ENCODE measurements at places on chromosomes 12 and 14.
A peak's percentile ranks its signal among the peaks of the same experiment; 100 is the strongest.

GRCh38 chr12:63913929-63914328, 69.4 kb downstream of the SRGAP1 start:
- no peak for DNase-seq

DNA sequence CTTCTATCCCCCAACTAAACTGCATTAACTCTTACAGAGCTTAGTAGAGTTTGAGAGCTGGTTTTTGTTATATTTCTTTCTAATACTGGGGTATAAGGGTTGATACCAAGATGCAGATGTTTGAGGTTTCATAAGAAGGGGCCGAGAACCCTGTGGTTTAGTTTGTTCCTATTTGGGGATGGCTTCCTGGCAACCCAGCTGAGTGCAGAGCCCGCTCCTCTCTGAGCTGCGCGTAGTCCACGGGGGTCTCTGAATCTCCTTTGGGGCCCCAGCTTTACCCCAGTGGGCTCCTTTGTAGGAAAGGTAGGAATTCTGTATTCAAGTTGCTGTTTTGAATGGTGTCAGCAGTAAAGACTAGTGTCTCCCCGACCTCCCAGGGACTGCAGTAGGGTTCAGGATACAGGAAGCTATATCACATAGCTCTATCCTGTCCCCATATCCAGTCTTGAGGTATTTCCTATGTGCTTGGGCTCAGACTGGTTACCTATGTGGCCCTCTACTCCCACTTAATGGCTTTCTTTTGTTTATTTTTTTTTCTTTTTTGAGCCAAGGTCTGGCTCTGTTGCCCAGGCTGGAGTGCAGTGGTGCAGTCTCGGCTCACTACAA, 25.4 kb downstream of the PLXNC1 start:
- peak; percentile 40 for DNase-seq

DNA sequence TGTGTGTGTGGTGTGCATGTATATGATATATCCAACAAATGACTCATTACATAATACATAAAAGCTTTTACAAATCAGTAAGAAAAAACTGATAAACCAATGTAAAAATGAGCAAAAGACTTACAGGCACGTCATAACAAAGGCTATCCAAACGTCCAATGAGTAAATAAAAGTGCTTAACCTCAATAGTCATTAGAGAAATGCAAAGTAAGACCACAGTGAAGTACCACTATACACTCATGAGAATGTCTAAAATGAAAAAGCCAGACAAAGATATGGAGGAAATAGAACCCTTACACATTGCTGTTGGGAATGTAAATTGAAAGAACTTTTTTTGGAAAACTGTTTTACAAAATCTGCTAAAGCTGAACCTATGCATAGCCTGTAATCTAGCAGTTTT, 7.8 kb downstream of the ABCD2 start:
- DNase-seq, result no peak

GRCh38 chr12:109795023-109795422, 38.2 kb downstream of the TRPV4 start:
- DNase-seq, result no peak

DNA sequence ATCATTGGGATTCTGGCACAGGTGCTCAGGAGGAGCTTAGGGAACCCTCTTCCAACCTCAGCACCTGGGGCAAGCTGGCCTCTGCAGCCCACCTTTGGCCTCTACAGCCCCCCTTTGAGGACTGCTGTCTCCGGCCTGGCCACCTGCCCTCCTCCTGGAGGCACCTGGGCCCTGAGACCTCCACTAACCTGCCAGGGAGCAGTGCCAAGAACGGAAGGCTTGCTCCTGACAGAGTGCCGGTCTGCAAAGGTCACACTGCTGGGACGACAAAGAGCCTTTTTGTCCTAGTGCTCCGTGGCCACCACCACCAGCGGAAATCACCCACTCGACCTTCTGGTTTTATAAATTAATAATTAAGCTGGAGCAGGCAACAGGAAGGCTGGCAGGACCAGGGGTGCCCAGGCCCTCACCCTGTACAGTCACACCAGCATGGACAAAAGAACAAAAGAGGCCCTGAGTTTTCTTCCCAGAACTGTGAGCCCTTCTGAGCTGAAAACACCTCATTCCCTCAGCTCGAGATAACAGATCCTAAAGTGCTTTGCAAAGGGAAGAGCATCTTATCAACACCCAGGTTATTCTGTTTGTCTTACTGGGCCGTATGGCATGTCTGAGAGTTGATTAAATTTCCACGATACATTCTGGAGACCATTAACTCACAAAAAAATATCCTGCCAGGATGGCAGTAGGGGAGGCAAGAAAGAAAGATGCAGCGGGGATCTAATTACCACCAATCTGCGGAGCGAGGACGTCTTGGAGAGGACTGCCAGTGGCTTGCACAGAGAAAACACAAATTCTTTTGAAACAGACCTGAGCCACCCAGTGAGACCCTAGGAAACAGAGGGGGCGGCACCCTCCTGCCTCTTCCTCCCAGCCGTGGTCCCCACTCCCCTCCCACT, 8.2 kb downstream of the TESC start:
- DNase-seq, result no peak

DNA sequence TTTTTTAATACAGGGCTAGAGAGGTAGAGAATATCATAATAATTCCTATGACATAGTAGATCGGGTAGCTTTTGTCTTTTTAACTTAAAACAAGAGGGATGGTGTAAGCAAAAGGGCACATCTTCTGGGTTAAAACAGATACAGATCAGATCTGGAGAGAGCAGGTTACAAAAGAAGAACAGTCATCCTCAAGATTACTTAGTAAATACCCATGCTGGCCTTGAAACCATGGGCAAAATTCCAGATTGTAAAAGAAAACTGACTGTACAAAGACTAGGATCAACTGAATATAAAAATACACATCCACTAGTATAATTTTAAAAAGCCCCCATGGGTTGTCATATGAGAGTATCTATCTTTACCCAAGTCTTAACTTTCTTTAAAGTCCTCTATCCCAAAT, 76.7 kb downstream of the MED13L start:
- DNase-seq, result no peak

All from Jurkat, Clone E6-1 (cell line).